Midbrain (tissue), 1 donor: ENCODE measurements at places on chromosomes 6 and 20.

GRCh38 chr6:136964398-136964797 lies 42.3 kb downstream of the SLC35D3 start:
- DNase-seq, result no peak

DNA sequence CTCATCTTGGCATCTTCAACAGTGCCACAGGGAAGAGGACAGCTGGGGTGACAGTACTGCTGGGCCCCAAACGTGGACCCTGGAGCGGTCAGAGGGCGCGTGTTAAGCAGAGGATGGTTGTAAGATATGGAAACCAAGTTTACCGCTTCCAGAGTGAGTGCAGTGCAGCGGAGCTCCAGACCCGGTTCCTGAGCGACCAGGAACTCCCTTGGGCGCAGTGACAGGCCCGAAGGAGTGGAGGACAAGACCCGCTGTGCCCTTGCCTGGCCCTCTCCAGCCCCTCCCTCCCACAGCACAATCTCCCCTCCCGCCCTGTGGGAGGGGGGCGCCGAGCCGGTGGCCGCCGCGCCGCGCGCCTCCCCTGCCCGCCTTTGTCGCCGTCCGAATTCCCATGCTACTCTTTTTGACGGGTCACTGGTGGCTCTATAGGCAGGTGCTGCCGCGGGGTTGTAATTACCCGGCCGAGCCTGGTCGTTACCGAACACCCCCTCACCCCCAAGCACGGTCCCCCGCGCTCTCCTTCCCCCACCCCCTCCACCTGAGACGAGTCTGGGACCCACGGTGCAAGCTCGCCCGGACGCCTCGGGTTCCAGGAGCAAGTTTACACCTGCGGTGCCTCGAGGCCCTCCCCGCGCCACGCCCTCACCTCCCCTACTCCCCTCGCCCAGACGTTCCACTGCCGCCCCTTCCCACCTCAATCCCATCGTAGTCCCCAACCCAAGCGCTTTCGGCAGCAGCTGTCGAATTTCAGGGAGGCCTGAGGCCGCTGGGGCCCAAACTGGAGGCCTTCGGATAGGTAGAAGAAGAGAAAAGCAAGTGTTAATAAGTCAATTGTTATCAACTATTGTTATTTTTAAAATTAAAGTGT lies 3.9 kb downstream of the NR2E1 start:
- DNase-seq, result no peak

- no peak for DNase-seq
Observed at GRCh38 chr6:135144673-135145062, 36.4 kb upstream of the MYB start.

DNA sequence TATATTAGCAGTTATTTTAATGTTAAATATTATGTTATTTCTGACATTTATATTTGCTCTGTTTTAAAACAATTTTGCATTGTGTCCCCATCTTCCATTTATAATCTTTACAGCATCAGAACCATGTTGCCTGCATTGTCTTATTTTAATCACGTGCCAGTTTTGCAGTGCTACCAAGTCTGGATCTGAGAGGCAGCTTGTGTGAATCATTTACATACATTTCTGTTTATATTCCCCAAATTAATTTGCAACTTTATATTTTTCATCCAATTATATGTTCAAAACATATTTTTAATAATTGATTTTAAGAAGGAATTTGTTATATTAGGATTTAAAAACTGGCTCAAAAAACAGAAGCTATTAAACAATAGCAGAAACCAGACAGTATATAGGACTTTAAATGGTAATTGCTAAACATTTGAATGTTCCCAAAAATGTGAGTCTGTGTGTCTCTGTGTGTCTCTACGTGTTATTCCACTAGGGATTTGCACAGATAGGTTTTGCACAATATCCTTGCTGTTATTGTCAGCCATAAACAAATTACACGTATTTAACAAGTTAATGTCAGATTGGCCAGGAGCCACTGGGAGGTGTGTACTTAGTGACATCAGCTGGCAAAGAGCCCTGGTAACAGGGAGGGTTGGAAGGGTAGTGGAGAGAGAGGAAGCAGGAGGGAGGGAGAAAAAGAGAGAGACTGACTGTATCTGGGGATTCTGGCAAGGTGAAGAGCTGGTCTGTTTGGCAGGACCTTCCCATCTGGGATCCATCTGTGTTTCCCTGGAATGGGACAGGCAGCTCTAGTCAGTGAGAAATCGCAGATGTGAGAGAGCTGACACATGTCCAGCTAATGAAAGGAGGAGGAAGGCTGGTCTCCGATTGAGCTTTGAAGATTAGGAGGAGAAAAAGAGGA lies 72.1 kb downstream of the CBFA2T2 start:
- peak; percentile 24 for DNase-seq

DNA sequence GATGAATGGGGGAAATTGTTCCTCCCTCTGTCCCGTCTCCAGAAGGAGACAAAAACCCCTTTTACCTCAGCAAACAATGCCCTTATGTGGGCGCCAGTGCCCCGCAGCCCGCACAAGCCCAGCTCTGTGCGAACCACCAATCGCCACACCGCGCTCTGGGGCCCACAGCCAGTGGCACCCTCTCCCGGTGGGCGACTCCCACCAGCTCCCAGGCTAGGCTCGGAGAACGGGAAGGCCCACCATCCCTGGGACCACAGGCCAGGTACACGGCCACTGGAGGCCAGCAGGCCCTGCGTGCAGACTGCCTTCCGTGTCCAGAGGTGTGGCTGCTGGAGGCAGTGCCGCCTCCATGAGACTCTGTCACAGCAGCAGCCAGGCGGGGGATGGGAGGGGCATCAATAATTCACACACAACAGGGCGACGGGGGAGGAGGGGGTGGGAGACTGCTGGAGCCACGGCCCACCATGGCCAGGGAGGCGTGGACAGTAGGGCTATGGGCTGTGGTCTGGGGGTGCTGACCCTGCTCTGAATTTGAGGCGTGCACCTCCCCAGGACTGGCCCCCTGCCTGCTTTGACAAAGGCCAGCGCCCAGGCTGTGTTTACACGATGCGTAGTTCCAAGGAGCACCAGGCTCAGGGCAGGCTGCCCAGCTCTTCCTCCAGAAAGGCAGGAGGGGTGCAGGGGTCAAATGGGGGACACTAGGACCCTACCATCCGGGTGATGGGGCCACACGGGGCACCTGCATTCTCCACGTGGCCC lies 105.7 kb downstream of the ASXL1 start:
- peak; percentile 92 for DNase-seq

DNA sequence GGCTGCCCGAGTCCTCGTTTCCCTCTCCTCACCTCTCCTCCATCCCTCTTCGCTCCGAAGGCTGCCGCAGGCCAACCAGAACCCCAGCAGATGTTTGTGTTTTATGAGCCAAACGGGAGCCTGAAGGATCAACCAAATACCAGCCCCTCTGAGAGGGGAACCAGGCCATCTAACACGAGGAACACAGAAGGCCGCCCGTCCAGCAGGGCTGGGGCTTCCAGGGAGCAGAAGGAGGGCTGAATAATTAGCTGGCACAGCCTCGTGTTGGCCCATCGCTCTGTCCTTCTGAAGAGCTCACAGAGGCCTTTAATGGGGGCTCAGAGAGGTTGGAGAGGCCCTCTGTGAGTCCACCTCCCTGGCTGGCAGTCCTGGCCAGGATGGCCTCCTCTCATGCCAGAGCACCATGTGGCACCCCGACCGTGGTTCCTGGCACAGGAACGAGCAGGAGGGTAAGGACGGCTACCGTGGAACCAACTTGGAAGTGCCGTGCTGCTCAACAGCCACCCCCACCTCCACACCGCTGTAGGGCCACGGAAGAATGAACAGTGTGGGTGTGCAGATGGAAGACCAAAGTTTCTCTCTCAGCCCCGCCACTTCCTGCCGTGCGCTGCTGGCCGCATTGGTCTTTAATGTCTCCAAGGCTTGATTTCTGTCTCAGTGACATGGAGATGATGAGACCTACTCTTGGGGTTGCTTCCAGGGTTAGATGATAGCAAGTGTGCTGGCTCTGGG lies 155.2 kb downstream of the SCML4 start:
- DNase-seq, result no peak

- peak; percentile 14 for DNase-seq
Observed at GRCh38 chr20:35849706-35850105, 77.9 kb downstream of the PHF20 start.

- DNase-seq, result peak; percentile 8
Observed at GRCh38 chr6:26327450-26328264, 37.3 kb upstream of the BTN3A2 start.

GRCh38 chr20:57451795-57452661 lies 60.8 kb downstream of the RBM38 start:
- DNase-seq, result no peak

GRCh38 chr6:37048851-37049757 lies 43.6 kb downstream of the FGD2 start:
- DNase-seq, result no peak

GRCh38 chr6:167481307-167481926 lies 156.5 kb downstream of the TTLL2 start:
- no peak for DNase-seq

DNA sequence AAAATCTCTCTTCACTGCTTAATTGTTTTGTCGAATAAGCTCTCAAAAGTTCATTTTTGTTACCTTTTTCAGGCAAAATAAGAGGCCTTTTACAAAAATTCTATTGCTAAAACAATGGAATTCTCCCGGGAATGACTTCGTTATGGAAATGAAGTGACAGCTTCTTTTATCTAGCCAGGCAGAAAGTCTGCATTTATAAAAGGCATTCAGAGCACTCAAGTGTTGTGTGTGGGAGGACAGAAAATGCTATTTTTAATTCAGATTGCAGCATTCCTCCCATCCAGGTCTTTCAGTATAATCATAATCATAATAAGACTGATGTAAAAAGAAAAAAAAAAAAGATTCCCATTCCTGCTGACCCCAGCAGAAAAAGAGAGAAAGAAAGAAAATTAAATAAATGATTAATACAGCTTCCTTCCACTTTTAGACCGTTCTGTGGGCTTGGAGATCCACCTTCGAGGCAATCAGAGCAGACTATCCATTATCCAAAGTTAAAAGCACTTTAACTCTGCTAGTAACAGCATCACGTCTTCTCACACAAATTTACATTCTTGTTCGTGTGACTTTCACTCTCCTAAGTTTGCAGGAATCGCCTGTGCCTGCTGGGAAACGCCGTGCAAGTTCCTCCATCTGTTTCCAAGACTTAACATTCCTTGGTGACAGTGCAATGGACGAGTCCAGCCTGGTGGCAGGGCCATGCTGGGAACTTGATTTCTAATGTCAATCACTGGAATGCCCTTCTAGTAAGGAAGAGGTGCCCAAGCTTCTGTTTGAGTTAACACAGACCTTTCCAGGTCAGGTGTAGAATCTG lies 258.8 kb downstream of the GMPR start:
- no peak for DNase-seq

DNA sequence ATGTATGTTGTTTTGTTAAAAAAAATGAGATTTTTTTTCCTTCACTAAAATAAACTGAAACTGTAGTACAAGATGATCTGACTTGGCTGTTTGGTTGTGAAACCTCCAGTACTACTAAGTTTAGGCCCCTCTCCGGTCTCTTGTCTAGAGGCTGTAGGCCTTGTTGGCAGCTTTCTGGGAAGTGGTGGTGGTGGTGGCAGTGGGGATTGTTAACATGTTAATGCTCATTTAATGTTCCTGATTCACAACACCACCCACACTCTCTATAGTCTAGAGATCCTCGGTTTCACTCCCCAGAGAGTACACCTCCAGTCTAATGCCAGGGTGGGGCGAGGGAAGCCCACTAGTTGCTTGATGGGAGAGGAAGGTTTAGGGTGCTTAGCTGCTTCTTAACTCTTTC lies 24.1 kb downstream of the STK4 start:
- no peak for DNase-seq

- DNase-seq, result no peak
Observed at GRCh38 chr6:56806368-56806767, 148.5 kb upstream of the BEND6 start.

DNA sequence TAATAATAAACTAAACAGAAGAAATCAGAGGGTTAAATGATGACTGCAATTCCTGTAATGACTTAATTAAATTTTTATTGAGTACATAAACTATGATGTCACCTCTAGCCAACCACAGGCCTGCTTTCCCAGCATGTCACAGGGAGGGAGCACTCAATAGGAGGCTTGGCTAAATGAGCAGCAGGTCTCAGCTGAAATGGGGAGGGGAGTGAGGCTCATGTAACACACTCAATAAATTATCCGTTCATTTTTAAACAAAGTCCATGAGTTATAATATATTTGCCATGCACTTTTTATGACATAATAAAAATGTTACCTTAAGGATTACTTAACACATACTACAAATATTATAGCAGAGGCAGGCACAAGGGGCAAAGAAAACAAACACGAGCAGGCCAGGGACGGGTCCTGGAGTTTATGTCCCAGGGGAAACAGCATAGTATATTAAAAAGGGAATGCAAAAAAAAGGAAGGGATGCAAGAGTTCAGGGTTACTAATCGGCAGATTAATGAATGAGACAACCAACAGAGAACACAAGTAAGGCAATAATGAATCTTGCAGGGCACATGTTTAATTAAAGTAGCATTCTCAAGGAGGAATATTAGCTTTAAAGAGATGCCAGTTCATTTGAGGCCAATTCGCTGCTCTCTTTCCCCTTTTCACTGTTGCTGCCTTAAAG lies 27.1 kb upstream of the FAM83C start:
- DNase-seq, result no peak

DNA sequence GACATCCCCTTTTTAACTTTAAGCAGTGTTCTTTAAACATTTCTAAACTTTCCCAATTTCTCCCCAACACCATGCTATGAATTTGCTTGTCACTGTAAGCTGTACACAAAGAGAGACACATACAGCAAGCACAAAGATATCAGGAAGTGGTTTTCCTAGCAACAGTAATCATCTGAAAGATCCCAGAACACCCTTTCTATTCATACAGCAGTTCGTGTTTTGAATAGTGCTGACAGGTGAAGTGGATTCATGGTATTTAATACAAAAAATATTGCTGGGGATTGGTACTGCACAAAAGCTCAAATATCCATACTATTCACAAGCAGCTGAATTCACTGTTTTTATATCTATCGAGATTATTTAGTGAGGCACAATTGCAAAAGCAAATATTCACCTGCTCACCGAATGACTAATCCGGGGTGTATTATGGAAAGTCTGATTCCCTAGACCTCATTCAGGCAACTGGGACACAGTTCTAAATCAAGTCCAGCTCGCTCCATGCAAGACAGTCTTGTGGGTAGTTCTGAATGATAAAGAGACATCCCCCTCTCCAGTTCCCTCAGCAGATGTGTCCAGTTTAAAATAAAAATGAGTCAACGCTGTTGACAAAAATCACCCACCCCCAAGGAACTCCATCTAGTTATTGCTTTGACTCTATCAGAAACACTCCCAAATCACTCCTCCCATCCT lies 107.1 kb upstream of the TSHZ2 start:
- DNase-seq, result no peak

GRCh38 chr6:85404564-85405174 lies 45.2 kb upstream of the NT5E start:
- DNase-seq, result no peak

- DNase-seq, result no peak
Observed at GRCh38 chr6:132725947-132726607, 12.2 kb upstream of the VNN1 start.

DNA sequence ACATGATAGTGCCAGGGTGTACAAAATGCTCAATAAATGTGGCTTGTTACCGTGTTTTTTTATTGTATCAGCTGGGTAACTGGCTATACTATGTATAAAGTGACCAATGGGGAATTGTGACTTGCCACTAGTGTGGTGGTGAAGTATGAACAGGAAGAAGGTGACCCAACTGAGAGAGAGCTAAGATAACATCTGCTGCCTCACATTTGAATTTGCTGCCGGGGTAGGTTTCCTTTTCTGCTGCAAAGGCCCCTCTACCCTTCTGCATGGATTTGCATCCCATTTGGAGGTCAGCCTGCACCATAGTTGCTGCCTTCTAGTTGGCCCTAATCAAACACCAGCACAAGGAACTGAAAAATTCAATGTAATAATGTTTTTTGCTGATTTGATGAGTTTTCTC lies 24.1 kb downstream of the IL17A start:
- DNase-seq, result no peak
